Breast epithelium (tissue), 4 donors: ENCODE measurements at places on chromosomes 2 and 18. TPM values are rescaled to one million over a fixed set of nuclear protein-coding genes. Genes with fewer than 3 reads are reported as not detected.

DNA sequence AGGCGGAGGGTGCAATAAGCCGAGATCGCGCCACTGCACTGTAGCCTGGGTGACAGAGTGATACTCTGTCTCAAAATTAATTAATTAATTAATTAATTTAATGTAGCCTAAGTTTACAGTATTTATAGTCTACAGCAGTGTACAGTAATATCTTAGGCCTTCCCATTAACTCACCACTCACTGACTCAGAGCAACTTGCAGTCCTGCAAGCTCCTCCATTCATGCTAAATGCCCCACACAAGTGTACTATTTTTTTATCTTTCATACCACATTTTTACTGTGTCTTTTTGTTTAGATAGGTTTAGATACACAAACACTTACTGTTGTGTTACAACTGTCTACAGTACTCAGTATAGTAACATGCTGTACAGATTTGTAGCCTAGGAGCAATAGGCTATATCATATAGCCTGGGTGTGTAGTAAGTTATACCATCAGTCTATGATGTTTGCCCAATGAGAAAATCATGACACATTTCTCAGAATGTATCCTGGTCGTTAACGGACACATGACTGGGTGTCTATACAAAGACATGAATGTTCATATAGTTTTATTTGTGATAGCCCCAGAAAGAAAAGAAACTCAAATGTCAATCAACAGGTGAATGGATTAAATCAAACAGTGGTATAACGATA lies 15.8 kb upstream of the RNU2-63P start:
- DNase-seq, result no peak

GRCh38 chr2:77397763-77398162 lies 124.4 kb downstream of the LRRTM4 start:
- no peak for DNase-seq

Gene MYO7B
- not detected for total RNA-seq

DNA sequence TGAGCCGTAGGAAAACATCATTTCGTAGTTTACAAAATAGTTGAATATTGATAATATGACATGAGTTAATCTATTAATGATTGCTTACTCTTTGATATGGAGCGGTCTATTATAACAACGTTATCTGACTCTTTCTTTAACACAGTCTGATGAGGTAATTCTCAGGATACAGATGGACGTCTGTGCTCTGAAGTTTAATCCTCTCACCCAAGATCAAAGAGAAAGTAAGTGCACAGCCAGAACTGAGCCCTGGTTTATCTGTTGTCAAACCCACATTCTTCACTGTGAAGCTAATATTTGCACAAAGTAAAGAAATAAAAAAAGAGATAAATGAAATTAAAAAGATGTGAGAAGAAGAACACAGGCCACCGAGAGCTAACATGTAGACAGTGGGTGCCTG lies 190.9 kb upstream of the COPS8 start:
- no peak for DNase-seq

DNA sequence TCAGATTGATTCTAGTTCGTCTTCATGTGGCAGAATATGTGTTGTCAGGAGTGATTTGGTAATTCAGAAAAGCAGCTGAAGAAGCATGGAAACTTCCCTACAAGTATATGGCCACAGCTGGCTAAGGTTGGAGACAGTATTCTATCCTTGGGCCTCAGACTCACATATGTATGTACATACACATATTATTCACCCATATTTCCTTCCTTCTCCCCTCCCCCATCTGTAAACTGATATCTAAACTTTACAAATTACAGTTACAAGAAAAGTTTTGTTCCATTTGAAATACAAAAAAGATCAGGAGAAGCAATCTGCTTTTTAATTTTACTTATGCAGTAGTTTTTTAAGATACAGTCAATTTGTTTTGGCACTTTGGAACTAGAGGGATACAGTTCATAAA lies 3.1 kb downstream of the SP3 start:
- DNase-seq, result no peak

Gene CCBE1
- 4.0 TPM for total RNA-seq

Gene TMEM198
- 1.8 TPM for total RNA-seq

GRCh38 chr18:37762076-37762621 lies 196.6 kb upstream of the CELF4 start:
- no peak for DNase-seq

DNA sequence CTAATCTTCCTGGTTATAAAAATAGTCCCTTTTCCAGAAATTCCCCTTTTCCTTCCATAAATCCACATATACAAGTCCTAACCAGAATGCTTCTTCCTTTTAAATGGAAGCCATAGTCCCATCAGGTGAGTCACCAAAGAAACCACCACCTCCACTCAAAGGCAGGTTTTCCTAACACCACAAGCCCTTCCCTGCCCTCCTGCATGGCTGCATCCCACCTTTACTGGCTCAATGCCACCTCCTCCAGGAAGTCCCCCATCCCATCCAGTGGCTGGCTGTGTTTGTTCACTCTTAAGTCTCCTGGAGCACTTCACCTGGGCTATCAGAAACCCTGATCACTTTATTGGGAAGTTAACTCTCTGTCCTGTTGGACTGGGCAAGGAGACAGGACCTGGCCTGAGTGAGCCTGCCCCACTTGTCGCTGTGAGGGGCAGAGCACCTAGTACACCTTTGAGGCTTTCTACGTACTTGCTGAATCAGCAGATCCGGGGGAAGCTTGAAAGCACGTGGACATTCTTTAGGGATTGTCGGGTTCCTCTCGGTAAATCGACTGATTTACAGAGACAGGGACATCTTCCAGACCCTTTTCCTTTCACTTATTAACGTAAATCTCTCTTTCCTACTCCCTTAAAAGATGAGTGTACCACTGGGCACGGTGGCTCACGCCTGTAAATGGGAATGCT lies 71.0 kb downstream of the NGEF start:
- no peak for DNase-seq

GRCh38 chr18:59068276-59069071 lies 71.2 kb upstream of the SEC11C start:
- DNase-seq, result no peak

GRCh38 chr2:29443627-29444026 lies 328.4 kb downstream of the CLIP4 start:
- DNase-seq, result no peak

- DNase-seq, result no peak
Observed at GRCh38 chr2:127097471-127097765, 9.5 kb downstream of the BIN1 start.

- no peak for DNase-seq
Observed at GRCh38 chr2:85111819-85112281, 21.3 kb upstream of the TCF7L1 start.

Gene PDE1A
- total RNA-seq, result 7.9 TPM

Gene SLC30A3
- total RNA-seq, result not detected

Gene SPATA3
- total RNA-seq, result not detected

- DNase-seq, result no peak
Observed at GRCh38 chr18:10216791-10217190, 237.6 kb upstream of the APCDD1 start.

- DNase-seq, result no peak
Observed at GRCh38 chr2:190726255-190726654, 77.4 kb downstream of the NAB1 start.

GRCh38 chr2:224038049-224038829 lies 847 bp downstream of the SERPINE2 start:
- no peak for DNase-seq

DNA sequence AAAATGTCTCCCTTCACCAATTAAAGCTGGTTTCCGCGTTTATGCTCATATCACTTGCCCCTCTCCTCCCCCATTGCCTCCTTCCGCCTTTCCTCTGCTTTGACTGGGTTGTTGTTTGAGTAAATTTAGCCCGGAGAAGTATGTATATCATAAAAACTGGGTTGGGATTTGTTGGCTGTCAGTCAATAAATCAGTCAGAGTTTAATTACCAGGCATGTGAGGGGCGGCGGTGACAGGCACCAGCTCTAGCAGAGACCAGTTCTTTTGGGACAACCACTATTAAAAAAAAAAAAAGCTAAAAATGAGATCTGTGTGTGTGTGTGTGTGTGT lies 382.4 kb upstream of the SMIM21 start:
- DNase-seq, result no peak

GRCh38 chr2:68916226-68916625 lies 36.5 kb downstream of the GKN2 start:
- DNase-seq, result no peak

Gene TEX51
- total RNA-seq, result not detected

Gene KCNIP3
- 14.4 TPM for total RNA-seq

DNA sequence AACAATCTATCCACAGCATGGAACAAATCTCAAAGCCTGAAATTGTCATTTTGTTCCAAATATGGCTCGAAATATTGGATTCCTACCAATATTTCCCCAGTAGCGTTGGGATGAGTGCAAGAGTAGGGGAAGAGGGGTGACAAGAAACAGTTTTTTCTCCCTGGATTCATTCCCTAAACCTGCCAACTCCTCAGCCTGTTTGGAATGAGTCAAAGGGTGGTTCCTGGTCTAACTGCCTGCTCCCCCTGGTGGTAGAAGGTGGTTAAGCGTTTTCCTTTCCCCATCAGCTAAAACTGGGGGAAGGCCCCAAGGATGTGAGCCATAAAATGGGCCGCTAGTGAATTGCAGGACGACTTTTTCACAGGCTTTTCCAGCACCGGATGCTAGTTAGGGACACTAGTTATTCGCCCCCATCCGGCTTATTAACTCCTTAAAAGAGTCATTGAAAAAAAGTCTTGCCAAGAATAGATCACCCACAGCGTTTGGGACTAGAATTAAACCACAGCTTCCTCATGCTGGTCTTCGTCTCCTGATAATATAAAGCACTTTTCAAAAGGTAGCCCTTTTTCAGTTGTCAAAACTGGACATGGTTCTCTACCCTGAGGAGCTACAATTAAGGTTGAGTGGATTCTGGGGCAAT lies 72.5 kb downstream of the DHRS9 start:
- DNase-seq, result peak; percentile 26

Gene HS6ST1
- 38.6 TPM for total RNA-seq

DNA sequence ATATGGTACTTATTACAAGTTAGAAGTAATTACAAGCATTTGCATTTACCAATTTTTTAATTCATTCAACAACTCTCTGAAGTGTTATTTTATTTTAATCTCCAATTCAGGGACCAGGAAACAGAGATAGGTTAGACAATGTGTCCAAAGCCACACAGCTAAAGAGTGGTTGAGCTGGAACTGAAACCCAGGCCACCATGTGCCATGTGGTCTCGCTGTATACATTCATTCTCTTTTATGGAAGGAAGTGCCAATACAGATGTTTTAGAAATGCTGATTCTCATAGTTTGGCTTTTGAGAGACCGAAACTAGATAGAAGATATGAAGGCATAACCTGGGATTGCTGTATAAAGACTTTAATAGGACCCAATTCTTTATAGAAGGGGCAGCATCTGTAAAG lies 684.6 kb upstream of the ID2 start:
- DNase-seq, result no peak

GRCh38 chr18:2982452-2983269 lies 30.3 kb downstream of the LPIN2 start:
- no peak for DNase-seq
